Activated CD4-positive, alpha-beta T cell treated with anti-CD3 and anti-CD28 coated beads for 4 hours (primary cell): ENCODE measurements at places on chromosomes 12 and 14.
A peak's percentile ranks its signal among the peaks of the same experiment; 100 is the strongest.

DNA sequence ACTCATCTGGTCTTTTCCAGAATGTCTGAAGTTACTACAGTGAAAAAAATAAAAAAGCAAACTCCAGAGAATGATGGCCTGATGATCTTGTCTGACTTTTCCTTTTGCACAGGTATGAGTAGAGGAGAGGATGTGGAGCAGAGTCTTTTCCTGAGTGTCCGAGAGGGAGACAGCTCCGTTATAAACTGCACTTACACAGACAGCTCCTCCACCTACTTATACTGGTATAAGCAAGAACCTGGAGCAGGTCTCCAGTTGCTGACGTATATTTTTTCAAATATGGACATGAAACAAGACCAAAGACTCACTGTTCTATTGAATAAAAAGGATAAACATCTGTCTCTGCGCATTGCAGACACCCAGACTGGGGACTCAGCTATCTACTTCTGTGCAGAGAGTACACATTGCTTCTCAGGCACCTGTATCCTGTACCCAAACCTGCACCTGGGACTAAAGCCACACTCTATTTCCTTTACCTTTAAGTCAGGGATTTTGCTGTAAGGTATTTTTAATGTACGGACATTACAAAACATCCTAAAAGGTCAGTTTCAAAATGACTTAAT, 75.8 kb upstream of the OR4E1 start:
- DNase-seq, result no peak

DNA sequence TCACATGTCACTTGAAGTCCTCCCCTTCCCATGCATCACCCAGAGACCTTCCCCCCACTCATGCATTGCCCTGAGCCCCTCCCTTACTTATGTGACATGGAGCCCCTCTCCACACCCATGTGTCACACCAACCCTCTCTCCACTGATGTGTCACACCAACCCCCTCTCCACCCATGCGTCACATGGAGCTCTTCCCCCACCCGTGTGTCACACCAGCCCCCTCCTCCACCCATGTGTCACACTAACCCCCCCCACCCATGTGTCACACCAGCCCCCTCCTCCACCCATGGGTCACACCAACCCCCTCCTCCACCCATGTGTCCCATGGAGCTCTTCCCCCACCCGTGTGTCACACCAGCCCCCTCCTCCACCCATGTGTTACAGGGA, 30.4 kb downstream of the RTL1 start:
- no peak for DNase-seq

DNA sequence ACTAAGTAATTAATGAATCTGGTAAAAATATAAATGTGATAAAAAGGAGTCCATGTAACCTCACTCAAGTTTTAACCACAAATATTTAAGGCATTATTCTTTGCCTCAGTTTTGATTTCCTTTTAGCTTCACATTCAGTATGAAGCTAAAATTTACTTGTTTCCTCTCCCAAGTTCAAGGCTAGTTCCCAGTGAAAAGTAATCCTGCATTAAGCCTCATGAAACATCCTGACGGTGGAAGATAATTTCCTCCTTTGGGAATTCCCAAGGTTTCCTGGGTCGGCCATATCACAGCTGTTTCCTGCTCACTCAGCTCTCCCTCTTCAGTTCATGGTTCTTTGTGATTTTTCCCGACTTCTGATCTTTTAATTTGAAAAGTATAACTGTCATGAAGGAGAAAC, 1256.8 kb upstream of the FLRT2 start:
- no peak for DNase-seq

GRCh38 chr12:6607751-6608591, 792 bp upstream of the CHD4 start:
- peak; percentile 64 for DNase-seq

GRCh38 chr12:8648576-8649205, 13.9 kb downstream of the MFAP5 start:
- DNase-seq, result peak; percentile 45

GRCh38 chr12:25993901-25994651, 35.6 kb downstream of the RASSF8 start:
- no peak for DNase-seq

- DNase-seq, result no peak
Observed at GRCh38 chr14:32142754-32143437, 58.9 kb upstream of the RNU6-7 start.

DNA sequence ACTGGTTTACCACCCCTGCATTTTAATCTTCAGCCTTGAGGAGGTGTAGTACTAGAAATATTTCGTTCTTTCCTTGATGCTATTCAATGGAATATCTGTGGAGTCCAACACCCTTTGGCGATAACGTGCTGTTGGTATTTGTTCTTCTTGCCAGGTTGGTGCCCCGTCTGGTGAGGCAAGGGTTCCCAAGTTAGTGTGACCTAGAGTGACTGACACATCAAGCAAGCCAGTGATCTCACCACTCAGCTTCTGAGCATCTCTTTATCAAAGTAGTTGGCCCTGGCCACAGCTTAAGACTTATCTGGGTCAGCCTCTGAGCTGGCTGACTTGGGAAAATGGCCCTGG, 60.2 kb downstream of the PLXNC1 start:
- DNase-seq, result peak; percentile 11

DNA sequence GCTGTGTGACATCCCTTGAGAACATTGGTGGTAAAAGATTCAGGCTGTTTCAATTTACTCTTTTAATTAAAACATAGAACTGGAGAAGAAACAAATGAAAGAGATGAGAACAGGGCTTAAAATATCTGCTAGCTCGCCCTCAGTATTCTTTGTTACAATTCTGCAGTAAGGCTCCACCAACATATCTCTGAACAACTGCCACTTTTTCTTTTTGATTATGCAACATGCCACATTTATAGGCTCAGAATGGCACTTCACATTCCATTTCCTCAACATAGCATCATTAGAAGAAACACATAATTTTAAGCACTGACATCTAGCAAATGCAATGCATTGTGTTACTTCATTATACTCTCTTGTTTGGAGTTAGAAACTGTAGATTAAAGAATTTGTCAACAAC, 1315.2 kb downstream of the LRFN5 start:
- no peak for DNase-seq

DNA sequence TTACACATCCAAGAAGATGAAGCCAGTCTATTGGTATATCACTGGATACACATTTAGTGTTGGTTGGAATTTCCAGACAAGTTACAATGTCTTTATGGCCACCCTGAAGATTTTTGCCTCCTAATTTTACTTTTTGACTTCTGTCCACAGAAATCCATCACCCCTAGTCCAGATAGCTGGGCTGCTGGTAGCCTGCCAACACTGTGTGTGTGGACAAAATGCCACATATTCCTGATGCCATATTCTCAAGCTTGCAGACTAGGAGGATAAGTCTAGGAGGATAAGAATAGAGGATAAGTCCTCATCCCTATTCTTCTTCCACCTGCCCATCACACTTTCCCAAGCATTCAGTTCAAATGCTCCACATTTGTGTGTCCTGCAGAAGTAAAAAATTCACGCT, 4.6 kb downstream of the ESR2 start:
- DNase-seq, result no peak

- no peak for DNase-seq
Observed at GRCh38 chr14:100494645-100495044, 92.6 kb downstream of the BEGAIN start.

GRCh38 chr12:57517187-57517586, 3.1 kb downstream of the DDIT3 start:
- no peak for DNase-seq

GRCh38 chr14:104378698-104379113, 200.9 kb upstream of the C14orf180 start:
- DNase-seq, result no peak

DNA sequence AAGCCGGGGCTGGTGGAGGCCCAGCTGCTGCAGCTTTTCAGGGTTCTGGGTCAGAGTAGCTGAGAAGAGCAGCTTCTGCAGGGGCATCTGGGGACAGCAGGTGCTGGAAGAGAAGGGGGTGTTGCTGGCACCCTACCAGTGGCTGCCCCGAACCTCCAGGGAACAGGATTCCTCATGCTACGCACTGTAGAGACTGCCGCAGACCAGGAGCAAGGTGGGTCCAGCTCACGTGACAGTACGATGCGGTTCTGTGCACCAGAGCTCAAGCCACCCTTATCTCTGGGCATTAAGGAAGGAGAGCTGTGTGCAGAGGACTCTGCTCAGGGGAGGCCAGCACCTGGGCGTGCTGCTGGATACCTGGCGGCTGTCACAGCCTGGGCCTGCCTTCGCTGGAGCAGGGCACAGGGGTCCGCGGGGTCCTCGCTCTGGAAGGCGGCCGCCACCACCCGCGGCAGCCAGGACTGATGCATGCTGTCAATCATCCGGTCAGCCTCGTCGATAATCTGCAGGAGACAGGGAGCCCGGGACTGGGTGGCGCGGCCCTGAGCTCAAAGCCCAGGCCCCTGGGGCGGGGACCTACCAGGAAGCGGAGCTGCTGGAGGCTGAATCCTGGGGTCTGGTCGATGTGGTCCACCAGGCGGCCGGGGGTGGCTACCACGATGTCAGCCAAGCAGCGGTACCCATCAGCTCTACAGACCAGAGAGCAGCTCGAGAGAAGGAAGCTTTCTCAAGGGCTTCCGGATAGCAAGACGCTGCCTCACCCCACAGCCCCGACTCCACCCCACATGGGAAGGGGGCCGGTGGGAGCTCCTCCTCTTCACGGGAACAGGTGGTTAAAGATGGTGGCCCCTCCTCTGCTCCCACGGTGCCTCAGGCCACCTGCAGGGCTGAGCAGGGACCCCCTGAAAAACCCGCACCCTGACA, 2.9 kb downstream of the DDX51 start:
- DNase-seq, result no peak

GRCh38 chr12:119808441-119808840, 68.7 kb downstream of the CIT start:
- DNase-seq, result no peak

DNA sequence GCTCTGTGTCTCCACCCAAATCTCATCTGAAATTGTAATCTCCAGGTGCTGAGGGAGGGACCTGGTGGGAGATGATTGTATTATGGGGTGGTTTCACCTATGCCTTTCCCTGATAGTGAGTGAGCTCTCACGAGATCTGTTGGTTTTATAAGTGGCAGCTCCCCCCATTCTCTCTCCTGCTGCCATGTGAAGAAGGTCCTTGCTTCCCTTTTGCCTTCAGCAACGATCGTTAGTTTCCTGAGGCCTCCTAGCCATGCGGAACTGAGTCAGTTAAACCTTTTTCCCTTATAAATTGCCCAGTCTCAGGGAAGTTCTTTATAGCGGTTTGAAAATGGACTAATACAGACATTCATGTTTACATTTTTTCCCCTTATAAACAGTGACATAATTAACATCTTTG, 36.1 kb downstream of the PELI2 start:
- DNase-seq, result no peak

DNA sequence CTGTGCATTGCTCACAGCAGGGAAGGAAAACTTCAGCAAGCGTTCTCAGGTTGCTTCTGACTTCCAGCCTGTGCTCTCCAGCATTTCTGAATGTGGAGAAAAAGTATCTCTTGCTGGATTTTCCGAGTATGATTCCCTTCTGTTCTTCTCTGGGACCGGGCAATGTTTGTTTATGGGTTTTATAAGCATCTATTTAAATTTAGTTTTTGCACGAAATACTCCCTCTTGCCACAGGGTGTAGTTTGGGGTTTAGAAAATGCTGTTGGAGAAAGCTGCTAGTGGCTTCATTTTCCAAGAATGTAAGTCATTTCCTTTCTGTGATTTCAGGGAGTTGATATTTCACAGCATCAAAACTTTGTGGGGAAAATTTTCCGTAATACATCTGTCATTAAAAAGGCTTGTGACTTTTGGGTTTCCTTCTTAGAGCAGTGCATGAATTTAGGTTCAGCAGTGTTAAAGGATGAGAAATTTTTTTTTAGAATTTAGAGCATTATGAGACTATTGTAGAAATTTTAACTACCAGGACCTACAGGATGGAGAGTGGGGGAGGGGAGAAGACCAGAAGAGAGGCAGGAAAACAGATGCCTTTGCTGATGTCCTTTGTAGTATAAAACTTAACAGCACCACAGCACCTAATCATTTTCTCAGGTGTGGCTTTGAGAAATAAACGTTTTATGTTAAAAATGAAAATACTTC, 1.5 kb downstream of the FRMD6 start:
- DNase-seq, result no peak

DNA sequence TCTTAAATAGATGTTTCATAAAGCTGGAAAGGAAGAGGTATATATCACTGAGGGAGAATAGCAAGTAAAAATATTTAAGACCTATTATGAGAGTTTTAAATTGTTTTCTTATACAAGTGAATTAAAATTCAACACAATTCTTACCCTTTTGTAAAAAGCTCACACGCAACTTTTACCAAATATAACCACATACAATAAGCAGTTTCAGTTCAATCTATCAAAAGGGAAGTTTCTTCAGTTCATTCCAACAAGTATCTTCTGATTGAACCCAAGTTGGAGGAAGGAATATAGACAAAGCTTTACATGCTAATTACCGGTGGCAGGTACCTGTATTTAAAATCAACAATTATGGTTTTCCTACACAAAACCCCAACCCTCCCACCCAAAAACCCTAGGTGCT, 41.1 kb downstream of the GTF2A1 start:
- no peak for DNase-seq

DNA sequence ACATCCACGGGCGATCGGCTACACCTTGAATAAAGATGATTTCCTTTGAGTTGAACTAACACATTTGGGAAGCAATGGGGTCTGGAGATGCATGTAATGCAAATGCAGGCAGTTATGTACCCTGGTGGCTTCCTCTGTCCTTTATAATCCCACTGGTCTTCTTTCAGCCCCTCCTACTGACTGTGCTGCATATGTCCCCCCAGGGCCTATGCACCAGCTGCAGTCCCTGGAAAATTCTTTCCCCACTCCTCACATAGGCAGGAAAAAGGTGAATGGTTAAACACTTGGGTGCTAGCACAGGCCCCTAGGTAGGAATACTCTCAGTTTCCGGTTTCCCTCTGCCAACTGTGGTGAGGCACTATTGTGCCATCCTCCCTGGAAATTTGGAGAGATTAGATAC, 294.8 kb upstream of the SOX5 start:
- no peak for DNase-seq

DNA sequence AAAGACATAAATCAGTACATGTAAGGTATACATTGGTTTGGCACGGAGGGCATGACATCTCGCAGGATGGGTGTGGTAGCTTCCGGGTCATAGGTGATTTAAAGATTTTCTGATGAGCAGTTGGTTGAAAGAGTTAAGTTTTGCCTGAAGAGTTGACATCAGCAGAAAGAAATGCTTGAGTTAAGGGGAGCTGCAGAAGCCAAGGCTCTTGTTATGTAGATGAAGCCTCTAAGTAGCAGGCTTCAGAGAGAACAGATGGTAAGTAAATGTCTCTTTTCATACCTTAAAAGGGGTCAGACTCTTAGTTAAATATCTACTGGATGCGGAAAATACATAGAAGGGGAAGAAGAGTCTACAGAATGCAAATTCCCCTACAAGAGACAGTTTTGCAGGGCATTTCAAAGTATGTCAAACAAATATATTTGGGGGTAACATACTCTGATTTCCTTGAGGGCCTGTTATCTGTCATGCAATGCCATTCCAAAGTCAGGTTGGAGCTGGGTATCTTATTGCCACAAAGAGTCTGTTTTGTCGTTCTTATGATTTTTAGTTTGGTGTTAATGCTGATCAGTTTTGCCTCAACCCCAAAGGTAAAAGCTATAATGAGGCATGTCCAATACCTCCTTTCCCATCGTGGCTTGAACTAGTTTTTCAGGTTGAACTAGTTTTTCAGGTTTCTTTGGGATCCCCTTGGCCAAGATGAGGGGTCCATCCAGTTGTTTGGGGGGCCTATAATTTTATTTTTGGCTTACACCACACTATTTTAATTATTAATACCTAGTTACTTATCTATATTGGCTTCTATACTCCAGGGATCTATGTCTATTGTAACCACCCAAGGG, 67.0 kb downstream of the PTHLH start:
- DNase-seq, result no peak
